Lung (tissue), 17 donors: ENCODE measurements at places on chromosomes 1 and 21.

DNA sequence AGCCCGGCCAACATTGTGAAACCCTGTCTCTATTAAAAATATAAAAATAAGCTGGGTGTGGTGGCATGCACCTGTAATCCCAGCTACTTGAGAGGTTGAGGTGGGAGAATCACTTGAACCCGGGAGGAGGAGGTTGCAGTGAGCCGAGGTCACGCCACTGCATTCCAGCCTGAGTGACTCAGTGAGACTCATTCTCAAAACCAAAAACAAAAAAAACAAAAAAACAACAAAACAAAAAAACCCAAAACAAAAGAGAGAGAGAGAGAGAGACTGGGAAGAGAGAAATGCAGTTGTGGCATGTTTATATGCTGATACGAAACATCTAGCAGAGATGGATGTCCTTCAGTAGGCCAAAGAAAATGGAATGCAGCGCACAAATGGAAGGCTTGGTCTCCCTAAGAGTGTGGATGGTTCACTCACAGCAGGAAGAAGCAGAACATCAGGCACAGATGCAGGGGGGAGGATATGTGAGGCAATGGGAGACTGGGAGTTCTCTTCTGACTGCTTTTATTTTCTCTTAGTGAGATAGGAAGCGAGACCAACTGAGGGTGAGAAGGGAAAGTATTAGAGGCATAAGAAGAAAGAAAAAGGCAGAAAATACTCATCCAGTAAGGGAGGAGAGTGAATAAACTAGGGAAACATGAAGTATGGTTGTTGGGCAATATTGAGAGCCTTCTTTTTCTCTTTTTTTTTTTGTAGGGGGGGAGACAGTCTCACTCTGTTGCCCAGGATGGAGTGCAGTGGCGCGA is 16.0 kb downstream of the THEM4 start:
- DNase-seq, result no peak

DNA sequence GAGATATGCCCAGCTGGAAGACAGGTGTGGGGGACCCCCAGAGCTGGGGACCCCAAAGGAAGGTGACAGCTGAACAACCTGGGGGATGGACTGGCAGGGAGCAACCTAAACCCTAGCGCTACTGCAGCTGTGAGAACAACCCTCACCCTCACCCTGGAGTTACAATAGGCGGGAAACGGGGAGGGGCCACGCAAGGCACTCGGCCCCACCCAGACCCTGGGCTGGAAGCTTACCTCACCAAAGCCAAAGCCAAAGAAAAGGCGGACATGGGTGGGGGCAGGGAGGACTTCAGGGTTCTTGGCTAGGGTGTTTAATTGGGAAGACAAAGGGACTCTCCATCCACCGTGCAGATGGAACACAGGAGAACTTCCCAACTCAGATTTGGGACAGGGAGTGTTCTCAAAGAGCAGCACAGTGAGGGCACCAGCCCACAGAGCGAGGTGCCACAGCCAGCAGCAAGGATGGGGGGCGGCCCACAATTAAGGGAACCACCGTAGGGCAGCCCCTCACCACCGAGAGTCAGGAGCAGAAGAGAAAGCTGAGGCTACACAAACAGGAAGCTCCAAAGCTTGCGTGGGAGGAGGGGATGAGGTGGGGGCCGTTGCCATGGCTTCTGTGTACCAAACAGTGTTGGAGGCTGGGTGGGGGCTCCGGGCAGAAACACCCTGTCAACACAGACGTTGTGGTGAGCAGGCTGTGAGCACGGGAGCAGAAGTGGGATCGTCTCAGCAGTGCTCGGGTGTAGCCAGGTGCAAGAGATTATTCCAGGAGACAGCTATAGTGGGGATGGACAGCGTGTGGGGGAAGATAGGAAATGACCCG is 1.9 kb downstream of the TAGLN2 start:
- peak; percentile 93 for DNase-seq

DNA sequence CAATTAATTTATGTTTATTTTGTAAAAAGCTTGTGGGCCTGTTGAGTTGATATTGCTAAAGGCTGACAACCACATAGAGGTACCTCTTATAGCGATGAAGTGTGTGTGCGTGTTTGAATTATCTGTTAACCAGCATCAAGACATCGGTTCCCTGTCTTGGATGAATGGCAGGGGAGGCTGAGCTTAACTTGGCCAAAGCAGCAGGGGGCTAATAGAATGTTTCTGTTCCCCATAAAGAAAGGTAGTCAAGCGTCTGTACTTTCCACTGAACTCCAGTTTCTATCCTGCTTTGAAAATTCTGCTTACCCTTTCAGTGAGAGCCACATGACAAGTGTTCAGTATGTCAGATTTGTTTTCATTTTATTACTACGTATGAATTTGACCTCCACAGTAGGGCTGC is 63.0 kb downstream of the ROR1 start:
- no peak for DNase-seq

GRCh38 chr1:21909787-21910503 is 27.2 kb downstream of the HSPG2 start:
- peak; percentile 57 for DNase-seq

DNA sequence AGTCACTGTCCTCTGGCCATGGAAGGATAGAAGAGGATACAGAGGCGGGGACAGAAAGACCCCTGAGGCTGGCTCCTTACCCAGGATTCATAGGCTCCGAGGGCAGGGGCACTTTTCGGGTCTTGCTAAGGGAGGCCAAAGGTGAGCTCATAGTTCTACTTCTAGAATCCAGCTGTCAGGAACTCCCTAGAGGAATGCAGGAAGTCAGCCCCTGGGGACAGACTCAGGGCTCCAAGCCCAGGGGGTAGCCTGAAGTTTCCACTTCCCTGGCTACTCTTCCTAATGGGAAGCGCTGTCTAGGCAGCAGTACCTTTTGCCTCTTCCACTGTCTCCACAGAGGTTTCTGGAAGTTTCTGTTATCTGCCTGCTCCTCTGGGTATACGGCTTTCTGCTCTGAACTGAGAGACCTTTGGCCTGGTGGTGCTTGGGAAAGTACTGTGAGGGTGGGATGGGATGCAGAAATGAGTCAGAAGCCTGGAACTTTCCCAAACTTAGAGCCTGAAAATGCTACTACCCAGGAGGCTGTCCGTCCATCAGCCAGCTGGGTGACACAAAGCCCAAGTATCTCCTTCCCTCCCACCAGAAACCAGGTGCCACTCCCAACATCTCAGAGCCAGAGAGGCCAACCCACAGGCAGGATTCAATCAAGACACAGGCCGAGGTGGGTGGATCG is 3.6 kb downstream of the UBXN11 start:
- DNase-seq, result no peak
